ENCODE measurements at places on chromosomes 7 and 10. TPM values are rescaled to one million over a fixed set of nuclear protein-coding genes. Genes with fewer than 3 reads are reported as not detected.

GRCh38 chr10:86646933-86647332 is 7.4 kb upstream of the OPN4 start:
- H3K4me1 ChIP-seq, result peaks cover 5% of the 10 kb centered on the region
- H3K27ac ChIP-seq, result no peak overlapping the region
- DNase-seq, result no peak

DNA sequence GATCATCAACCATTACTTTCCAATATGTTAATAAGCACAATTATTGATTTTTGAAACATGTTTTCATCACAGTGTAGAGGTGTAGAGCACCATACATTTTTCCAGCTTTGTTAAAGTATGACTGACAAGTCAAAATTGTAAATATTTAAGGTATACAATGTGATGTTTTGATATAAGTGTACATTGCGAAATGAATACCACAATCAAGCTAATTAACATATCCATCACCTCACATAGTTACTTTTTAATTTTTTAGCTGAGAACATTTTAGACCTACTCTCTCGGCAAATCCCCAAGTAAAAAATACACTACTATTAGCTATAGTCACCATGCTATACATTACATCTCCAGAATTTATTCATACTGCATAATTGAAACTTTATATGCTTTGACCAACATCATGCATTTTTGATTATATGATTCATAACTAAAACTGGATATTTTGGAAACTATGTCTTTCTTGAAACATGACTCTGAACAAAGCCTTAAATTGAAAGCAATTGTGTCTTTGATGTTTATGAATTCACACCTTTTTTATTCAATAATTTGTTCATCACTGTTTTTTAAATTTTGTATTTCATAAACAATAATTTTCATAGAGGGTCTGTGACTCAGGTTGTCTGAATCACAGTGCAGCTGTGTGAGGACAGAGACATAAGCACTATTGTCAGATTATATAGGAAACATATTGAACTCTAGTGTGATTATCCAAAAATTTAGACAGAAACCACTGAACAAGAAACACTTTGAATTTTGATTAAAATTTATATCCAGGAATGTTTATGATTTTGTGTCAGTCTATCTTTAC is 486.1 kb downstream of the SEMA3D start:
- no peak overlapping the region for H3K27ac ChIP-seq
- DNase-seq, result no peak
- H3K36me3 ChIP-seq, result no peaks in the 10 kb centered on the region
- no peaks in the 10 kb centered on the region for H3K4me1 ChIP-seq
- no peak overlapping the region for H3K4me3 ChIP-seq

- H3K4me3 ChIP-seq, result no peak overlapping the region
- no peaks in the 10 kb centered on the region for H3K27me3 ChIP-seq
- peak; percentile 7 for DNase-seq
- H3K27ac ChIP-seq, result no peak overlapping the region
- H3K4me1 ChIP-seq, result no peaks in the 10 kb centered on the region
- H3K36me3 ChIP-seq, result no peaks in the 10 kb centered on the region
These were observed 22.5 kb downstream of the ADCY1 start for GRCh38 chr7:45596665-45597095.

DNA sequence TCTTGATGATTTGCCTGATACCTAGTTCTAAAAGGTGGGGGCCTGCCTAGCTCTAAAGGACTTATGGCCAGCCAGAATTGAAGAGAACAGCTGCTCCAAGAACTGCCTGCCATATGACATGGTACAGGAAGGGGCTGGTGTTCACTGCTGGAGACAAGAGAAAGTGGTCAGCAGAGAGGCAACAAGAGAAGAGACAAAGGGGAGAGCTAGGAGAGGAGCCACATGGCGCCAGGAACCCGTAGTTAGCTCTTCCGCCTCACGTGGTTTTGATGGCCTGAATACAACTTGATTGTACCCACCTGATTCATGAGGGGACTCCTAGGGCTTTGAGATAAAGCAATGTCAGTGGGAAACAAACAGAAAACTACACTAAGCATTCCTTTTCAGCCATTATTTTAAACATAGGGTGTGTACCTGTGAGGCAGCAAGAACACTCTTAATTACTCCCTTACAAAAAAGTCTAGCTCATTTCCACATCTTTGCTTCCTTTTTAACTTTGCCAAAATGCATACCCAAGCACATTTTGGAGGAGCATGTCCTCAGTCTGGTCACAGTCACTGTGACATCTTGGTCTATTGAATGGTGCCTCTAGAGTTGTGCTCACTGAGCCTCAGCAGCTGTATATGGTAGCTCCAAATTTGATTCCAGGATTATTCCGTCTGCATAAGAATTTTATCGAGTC is 71.6 kb downstream of the CCDC71L start:
- peaks cover 13% of the 10 kb centered on the region for H3K27me3 ChIP-seq
- no peak for DNase-seq
- no peak overlapping the region for H3K4me3 ChIP-seq
- H3K27ac ChIP-seq, result no peak overlapping the region
- no peaks in the 10 kb centered on the region for H3K36me3 ChIP-seq

GRCh38 chr7:148142660-148143248 is 447.8 kb upstream of the C7orf33 start:
- H3K4me3 ChIP-seq, result no peak overlapping the region
- H3K27me3 ChIP-seq, result peaks cover 4% of the 10 kb centered on the region
- H3K36me3 ChIP-seq, result no peaks in the 10 kb centered on the region

- H3K27ac ChIP-seq, result no peak overlapping the region
- H3K36me3 ChIP-seq, result no peaks in the 10 kb centered on the region
- peaks cover 2% of the 10 kb centered on the region for H3K27me3 ChIP-seq
- H3K4me1 ChIP-seq, result no peaks in the 10 kb centered on the region
These were observed 457.3 kb upstream of the NFE2L3 start for GRCh38 chr7:25694699-25695098.

GRCh38 chr10:123972481-123973401 is 81.1 kb upstream of the CPXM2 start:
- no peaks in the 10 kb centered on the region for H3K36me3 ChIP-seq
- no peak overlapping the region for H3K4me3 ChIP-seq
- DNase-seq, result no peak
- H3K27ac ChIP-seq, result no peak overlapping the region

GRCh38 chr10:44668336-44668735 is 242.8 kb upstream of the TMEM72 start:
- H3K4me1 ChIP-seq, result no peaks in the 10 kb centered on the region
- no peak overlapping the region for H3K4me3 ChIP-seq
- H3K36me3 ChIP-seq, result no peaks in the 10 kb centered on the region

GRCh38 chr7:43570688-43571365 is 12.1 kb upstream of the STK17A start:
- H3K4me3 ChIP-seq, result no peak overlapping the region
- H3K27me3 ChIP-seq, result no peaks in the 10 kb centered on the region
- H3K4me1 ChIP-seq, result peaks cover 26% of the 10 kb centered on the region
- no peak for DNase-seq
- no peaks in the 10 kb centered on the region for H3K36me3 ChIP-seq
- no peak overlapping the region for H3K27ac ChIP-seq

GRCh38 chr10:15624401-15625196 is 95.1 kb downstream of the ITGA8 start:
- H3K36me3 ChIP-seq, result no peaks in the 10 kb centered on the region
- no peaks in the 10 kb centered on the region for H3K4me1 ChIP-seq
- H3K27ac ChIP-seq, result no peak overlapping the region
- H3K27me3 ChIP-seq, result peaks cover 1% of the 10 kb centered on the region
- no peak for DNase-seq

- no peak overlapping the region for H3K4me3 ChIP-seq
- no peak for DNase-seq
- H3K4me1 ChIP-seq, result no peaks in the 10 kb centered on the region
- peaks cover 8% of the 10 kb centered on the region for H3K36me3 ChIP-seq
These were observed 85.2 kb upstream of the C1QL3 start for GRCh38 chr10:16606923-16607322.

Gene FOXP2
- total RNA-seq, result not detected

Gene MYL10
- not detected for total RNA-seq

Data from activated CD4-positive, alpha-beta memory T cell treated with anti-CD3 and anti-CD28 coated beads for 36 hours (primary cell).